ENCODE measurements at places on chromosomes 2 and 18.
A peak's percentile ranks its signal among the peaks of the same experiment; 100 is the strongest.

DNA sequence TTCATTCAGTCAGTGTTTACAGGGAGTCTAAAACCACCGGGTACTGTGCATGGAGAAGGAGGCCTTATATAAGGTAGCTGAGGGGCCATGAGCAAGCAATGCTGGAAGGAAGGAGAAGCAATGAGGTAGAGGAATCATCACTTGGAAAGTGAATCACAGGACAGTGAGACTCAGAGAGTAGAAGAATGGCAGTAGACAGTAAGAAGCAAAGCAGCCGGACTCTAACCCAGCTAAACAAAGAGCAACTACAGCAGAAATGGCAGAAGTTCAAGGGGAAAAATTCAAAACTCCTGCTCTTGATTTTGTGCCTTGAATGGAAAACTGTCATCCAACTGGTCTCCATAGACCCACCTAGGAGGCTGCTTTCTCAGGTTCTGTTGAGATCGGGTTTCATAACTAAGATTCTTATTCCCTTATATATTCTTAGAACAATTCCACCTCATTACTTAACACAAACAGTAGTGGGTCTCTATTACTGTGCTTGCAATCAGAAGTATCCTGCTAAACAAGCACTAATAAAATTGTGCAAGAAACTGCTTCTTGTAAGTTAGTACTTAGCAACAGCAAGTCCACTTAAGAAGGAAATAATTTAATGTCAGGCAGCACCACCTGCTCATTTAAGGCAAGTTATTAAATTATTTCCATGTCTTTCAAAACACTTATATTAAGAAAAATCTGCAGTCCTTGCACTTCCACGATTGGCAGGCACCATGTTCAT, 68.0 kb downstream of the RBMS1 start:
- DNase-seq: no peak

GRCh38 chr2:41727152-41727551, 320.7 kb upstream of the PKDCC start:
- DNase-seq: no peak

GRCh38 chr2:177530561-177530960, 138.0 kb downstream of the AGPS start:
- no peak for DNase-seq

- no peak for DNase-seq
Observed at GRCh38 chr2:234134496-234134895, 84.0 kb downstream of the SPP2 start.

- no peak for DNase-seq
Observed at GRCh38 chr2:104502901-104503300, 351.0 kb upstream of the POU3F3 start.

DNA sequence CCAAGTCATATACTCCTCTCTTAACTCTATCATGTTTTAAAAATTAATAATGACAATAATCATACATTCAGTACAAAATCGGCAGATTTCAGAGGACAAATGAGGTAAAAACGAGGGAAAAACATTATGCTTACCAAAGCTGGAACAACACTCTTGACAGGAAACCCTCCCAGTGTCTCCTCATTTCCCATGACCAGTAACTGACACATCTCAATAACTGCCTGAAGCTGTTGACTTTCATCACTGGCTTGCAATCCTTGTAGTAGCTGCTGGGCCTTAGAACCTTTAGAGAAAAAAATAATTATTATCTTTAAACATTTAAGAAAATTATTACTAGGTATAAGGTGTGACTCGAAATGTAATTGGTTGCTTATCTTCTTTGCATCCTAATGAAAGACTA, 103.6 kb downstream of the TRIP12 start:
- DNase-seq: no peak

DNA sequence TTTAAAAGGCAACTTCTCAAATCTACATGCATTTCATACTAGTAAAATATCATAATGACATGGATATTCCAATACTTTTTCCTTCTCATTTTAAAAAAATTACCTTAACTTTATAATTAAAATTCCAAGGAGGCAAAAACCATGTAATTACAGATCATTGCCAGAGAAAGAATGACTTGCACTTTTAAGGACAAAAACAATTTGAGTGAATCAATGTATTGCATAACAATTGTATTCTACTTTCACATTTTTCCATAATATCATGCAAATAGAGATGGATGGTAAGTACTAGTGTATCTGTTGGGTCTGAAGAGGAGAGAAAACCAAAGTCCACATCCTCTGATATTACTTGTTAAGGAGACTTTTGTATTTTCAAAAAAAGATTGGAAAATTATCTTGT, 89.5 kb upstream of the NCK2 start:
- no peak for DNase-seq

DNA sequence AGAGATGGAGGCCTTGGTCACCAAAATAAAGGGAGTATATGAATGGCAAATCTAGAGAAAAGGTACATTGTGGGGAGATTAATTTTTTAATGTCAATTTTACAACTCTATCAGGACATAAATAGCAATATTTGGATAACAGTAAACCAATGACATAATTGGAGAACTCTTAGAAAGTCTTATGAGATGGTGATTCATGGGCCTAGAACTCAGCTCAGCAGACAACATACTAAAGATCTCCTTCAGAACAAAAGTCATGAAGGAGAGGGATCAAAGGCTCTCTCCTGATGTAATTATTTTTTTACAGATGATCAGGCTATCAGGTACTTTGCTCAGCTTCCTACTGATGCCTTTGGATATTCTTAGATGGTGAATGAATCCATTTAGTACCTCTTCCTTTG, 90.0 kb downstream of the CRACDL start:
- no peak for DNase-seq

- DNase-seq: no peak
Observed at GRCh38 chr2:239402666-239403065, 1.8 kb upstream of the HDAC4 start.

GRCh38 chr2:2828774-2829368, 497.8 kb upstream of the MYT1L start:
- DNase-seq: no peak

GRCh38 chr2:150339951-150340350, 147.5 kb downstream of the RND3 start:
- DNase-seq: no peak

- DNase-seq: peak; percentile 80
Observed at GRCh38 chr2:233566141-233566956, at the start of gene USP40. Gene USP40, minus strand, starts transcription at chr2:233566782. Its CDS starts 1,228 bp downstream, at chr2:233565554.

- no peak for DNase-seq
Observed at GRCh38 chr18:21272016-21272579, 30.1 kb downstream of the GREB1L start.

- no peak for DNase-seq
Observed at GRCh38 chr2:65204461-65205210, 23.0 kb upstream of the ACTR2 start.

DNA sequence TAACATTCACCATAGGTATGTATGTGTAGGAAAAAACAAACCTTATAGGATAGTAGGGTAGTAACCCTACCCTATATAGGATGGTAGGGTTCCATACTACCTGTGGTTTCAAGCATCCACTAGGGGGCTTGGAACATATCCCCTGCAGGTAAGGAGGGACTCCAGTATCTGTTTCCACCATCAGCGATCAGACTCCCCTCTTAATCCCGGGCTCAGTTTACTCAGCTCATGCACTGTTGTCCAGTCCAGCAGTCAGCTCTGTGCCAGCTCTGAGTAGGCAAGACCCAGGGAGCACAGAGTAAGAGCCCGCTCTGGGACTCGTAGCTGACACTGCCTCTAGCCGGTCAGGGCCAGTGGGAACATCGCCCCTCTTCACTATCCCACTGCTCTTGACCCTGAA, 61.7 kb downstream of the MEX3C start:
- no peak for DNase-seq

GRCh38 chr2:121136323-121136722, 148.7 kb downstream of the TFCP2L1 start:
- DNase-seq: no peak

GRCh38 chr18:8962855-8963635, 139.5 kb upstream of the NDUFV2 start:
- DNase-seq: no peak

- DNase-seq: no peak
Observed at GRCh38 chr2:168062054-168062453, 185.3 kb downstream of the STK39 start.

DNA sequence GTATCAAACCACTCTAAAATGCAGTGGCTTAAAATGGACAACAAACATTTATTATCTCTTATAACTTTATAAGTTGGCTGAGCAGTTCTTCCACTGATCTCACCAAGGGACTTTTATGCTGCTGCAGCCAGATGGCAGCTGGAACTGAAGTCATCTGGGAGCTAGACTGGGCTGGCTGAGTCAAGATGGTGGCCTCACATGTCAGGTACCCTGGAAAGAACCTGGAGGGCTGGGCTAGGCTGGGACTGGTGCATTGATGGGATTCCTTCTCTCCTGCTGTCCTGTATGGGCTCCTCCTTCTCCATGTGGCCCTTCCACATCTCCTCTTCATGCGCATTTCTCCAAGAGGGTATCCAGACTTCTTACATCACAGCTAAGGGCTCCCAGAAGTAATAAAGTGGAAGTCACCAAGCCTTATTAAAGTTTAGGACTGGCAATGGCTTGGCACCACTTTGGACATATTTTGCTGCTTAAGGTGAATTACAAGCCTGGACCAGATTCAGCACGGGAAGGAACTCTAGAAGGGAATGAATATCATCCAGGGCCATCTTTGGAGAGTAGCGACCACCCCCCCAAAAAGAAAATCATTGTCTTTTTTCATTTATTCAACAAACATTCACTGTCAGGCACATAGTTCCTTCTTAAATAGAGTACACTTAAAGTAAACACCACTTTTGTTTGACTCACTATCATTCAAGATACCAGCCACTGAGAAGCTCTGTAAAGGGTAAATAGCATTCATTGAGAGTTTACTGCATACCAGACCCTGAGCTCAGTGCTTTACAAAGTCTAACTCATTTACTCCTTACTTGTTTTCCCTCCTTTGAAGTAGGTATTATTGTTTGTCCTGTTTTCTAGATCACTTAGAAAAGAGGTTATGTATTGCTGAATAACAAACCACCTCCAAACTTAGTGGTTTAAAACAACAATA, 138.0 kb downstream of the ZFP36L2 start:
- no peak for DNase-seq

DNA sequence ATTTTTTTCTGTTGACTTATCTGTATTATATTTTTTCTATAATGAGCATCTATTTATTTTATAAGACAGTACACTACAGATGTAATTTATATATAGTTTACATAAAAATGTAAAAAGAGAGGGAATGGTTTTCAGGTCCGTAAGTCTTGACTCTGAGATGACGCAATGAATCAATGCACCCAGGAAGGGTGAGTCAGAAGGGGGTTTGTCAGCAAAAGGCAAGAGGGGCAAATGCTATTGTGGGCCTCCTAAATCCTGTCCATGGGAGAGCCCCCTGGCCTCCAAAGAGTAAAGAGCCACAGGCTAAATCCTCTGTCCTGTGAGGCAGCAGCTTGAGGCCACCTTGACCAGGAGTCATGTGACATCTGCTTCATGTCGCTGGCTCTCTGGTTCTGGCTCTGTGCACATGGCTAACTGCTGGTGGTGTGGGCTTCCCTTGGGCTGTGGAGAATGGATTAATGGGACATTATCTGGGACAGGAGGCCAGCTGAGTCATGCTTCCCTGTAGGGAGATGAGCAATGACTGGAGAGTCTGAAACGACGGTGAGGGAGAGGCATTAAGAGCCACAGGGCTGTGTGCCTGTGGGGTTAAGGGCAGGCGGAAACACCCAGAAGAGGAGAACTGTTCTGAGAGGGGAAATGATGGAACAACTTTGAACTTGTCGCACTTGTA, 22.8 kb upstream of the ASB18 start:
- no peak for DNase-seq

DNA sequence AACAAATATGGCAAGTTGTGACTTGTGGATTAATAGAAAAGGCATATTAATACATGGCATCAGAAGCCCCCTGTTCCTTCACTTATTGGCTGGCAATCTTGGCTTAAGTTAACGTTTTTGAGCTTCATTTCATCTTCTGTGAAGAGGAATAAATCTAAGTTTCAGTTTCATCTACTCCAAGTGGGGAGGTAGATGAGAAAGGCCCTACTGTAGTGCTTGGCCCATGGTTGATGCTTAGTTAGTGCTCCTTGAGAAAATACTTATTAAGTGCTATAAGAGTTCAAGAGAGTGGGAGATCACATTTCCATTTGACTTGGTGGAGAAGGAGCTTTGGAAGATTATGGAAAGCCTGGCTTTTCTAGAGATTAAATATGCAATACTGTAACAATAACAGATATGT, 244.3 kb downstream of the BABAM2 start:
- no peak for DNase-seq

DNA sequence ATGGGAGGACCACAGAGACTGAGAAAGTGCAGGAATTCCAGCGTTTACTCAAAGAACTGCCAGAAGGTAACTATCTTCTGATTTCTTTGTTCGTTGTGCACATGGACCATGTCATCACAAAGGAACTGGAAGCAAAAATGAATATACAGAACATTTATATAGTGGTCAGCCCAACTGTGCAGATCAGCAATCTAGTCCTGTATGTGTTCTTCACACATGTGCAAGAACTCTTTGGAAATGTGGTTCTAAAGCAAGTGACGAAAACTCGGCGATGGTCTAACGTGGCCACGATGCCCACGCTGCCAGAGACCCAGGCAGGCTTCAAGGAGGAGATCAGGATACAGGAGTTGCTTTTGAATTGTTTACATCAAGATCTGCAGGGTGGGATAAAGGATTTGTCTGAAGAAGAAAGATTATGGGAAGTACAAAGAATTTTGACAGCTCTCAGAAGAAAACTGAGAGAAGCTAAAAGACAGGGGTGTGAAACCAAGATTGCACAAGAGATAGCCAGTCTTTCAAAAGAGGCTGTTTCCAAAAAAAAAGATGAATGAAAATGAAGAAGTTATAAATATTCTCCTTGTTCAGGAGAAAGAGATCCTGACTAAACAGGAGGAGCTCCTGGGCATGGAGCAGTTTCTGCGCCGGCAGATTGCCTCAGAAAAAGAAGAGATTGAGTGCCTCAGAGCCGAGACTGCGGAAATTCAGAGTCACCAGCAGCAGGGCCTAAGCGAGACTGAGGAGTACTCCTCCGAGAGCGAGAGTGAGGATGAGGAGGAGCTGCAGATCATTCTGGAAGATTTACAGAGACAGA, 8.3 kb upstream of the CHST10 start:
- DNase-seq: no peak

DNA sequence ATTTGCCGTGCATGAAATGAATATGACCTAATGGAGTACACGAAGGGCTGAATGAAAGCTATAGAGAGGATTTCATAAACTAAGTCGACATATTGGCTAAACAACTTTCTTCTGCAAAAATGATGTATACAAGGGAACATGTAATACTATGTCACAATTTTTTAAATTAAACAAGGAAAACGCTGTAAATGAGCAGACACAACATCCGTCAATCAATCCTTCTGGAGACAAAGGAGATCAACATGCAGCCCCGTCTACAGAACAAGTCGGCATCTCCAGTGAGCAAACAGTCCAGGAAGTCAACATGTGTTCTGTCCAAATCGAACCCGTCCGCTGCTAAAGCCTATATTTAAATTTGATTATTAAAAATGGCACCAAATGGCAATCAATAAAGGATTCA, 180.8 kb downstream of the TCF4 start:
- DNase-seq: no peak

GRCh38 chr2:8522687-8523086, 159.2 kb upstream of the ID2 start:
- no peak for DNase-seq

Measured in stimulated activated effector memory CD8-positive, alpha-beta T cell treated with anti-CD3 and anti-CD28 coated beads, Interleukin-12 subunit alpha, Interleukin-12 subunit beta, amount 100 ng/mL, for 72 hours (primary cell).